ENCODE measurements at places on chromosomes 3 and 15.

- no peak for DNase-seq
These were observed 11.4 kb upstream of the OCA2 start for GRCh38 chr15:28110481-28110881.

GRCh38 chr15:85793641-85794597, 806 bp downstream of the KLHL25 start:
- DNase-seq: peak; percentile 53

DNA sequence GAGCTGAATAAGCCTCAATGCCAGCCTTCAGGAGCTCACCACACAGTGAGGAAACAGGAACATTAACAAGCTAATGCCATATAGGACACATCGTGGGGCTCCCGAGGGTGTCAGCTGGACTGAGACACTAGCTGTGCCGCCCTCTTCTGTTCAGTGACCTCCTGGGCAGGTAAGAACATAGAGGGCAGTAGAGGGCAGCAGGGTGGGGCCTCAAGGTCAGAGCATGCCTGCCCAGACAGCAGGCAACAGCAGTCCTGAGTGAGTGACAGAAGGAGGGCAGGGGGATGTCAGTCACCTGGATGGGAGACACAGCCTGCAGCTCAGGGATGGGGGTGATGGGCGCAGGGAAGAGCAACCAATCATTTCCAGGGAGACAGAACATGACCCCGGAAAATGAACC, 15.5 kb downstream of the NTRK3 start:
- DNase-seq: no peak

DNA sequence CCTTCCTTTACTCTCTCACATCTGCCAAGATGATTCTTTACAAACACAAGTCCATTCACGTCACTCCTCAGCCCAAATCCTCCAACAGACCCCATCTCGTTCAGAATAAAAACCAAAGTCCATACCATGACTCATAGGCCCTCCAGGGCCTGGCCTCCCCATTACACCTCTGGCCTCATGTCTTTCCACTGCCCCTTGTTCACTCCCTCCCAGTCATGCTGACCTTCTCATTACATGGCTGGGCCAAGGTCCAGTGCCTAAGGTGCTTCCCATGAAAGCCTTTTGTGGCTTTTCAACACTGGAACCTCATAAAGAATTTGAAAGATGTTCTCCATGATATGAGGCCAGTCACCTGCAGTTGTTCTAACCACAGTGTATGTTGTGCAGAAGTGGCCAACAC, 44.5 kb downstream of the NEK10 start:
- DNase-seq: no peak

DNA sequence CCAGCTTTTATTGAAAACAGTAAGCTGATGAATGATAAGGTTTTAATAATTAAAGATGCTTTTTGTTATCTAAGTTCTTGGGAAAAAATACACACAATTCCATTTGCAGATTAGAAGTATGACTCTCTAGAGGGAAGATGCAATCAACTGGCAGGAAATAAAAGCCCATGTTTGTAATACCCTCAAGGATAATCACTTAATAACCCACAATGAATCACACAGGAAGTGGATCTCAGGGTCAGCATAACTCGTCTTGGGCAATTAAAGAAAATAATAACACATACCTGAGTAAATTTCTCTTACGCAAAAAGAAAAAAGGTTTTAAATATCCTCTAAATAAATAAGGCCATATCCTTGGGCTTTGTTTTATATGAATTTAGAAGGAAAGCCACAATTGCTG, 9.4 kb upstream of the EID1 start:
- no peak for DNase-seq

GRCh38 chr3:39260318-39260717, 19.5 kb downstream of the CX3CR1 start:
- DNase-seq: no peak

- no peak for DNase-seq
These were observed 212.0 kb downstream of the FEZF2 start for GRCh38 chr3:62161371-62161770.

GRCh38 chr3:196666001-196666867, 26.7 kb downstream of the NRROS start:
- no peak for DNase-seq

- DNase-seq: no peak
These were observed 16.4 kb upstream of the SLC35G2 start for GRCh38 chr3:136802481-136802996.

- DNase-seq: no peak
These were observed 24.0 kb downstream of the LNP1 start for GRCh38 chr3:100425316-100425715.

GRCh38 chr15:44082558-44083157, 112.4 kb downstream of the FRMD5 start:
- no peak for DNase-seq

GRCh38 chr3:52184690-52185089, 13.3 kb upstream of the ALAS1 start:
- no peak for DNase-seq
